ENCODE measurements at places on chromosomes 3 and 15.

GRCh38 chr3:127754411-127755304 lies 67.7 kb downstream of the MGLL start:
- no peak for DNase-seq

DNA sequence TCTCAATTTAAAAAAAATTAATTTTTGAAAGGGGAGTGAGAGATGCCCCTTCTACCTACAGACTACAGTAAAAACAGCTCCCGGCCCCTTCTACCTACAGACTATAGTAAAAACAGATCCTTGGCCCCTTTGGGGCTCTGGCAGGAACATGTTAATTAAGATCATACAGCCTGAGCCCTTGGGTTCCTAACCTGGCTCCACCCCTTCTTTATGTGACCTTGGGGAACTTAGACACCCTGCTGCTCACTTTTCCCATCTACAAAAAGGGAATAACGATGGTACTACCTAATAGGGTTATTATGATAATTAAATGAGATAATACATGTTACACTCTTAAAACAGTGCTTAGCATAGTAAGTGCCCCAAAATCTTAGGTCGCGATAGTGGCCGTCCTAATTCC lies 60.1 kb upstream of the SEC61A1 start:
- DNase-seq: no peak

DNA sequence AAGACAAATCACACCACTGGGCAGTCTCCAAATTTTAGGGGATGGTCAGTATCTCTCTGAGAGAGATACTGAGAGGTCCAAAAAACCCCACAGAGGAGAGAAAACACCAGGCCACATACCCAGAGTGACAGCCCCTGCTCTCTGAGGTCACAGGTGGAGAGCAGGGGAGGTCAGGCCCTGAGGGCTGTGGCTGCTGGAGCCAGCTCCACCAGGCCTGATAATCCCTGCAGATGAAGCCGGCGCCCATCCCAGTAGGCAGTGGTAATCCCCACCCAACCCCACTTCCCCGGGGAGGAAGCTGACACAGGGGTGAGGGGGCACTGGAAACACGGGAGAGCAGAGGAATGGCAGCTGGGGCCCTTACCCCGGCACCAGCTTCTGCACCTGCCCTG lies 31.2 kb upstream of the SRP14 start:
- DNase-seq: no peak

GRCh38 chr3:162077108-162077507 lies 580.5 kb downstream of the OTOL1 start:
- DNase-seq: no peak

DNA sequence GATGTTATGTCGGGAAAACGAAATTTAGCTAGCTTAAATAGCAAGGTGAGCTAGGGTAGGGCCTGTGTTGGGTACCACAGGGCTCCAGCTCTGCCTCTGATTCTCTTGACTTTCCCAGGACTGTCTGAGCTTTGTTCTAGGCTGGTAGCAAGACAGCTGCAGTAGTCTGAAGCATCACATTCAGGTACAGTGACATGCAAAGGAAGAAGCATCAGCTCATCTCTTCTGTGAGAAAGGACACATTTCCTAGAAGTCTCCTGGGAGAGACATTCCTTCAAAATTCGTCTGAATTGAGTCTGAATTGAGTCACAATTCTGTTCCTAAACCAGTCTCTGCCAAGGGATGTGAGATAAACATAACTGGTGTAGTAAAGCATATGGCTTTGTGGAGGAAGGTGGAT lies 8.5 kb upstream of the UBXN7 start:
- no peak for DNase-seq

- no peak for DNase-seq
Measured at GRCh38 chr15:96413657-96414056, 83.2 kb downstream of the NR2F2 start.

- DNase-seq: no peak
Measured at GRCh38 chr3:14082108-14082657, 42.5 kb downstream of the CHCHD4 start.

GRCh38 chr3:153513236-153513635 lies 351.2 kb downstream of the RAP2B start:
- no peak for DNase-seq

- no peak for DNase-seq
Measured at GRCh38 chr3:175512700-175513099, 653.6 kb downstream of the NAALADL2 start.

DNA sequence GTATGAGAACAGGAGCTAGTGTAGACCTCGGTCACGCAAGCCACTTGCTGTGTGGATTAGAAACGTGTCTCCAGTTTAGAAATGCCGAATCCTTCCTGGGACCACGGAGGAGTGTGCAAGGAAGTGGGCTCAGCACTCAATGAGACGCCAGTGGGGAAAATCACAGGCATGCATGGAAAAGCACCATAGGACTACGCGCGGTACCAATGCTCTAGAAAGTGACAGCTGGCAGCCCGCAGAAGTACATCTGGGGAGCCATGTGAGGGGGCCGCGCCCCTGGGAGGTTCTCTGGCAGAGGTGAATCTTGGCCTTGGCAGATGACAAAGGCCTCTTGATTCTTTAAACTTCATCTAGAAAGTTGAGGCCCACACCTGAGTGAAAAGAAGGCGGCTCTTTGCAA lies 99.3 kb downstream of the LRRK1 start:
- DNase-seq: no peak

GRCh38 chr15:56056626-56057025 lies 63.2 kb upstream of the NEDD4 start:
- DNase-seq: no peak
